A549 treated with RU486 at 1 μM for 4 hours (cell line): ENCODE measurements at places on chromosomes 6 and 20. TPM values are rescaled to one million over a fixed set of nuclear protein-coding genes. Genes with fewer than 3 reads are reported as not detected.

The HCK gene
- 0.08 to 0.13 TPM (median 0.10 TPM) in 4 of 5 replicates, not detected in the other for total RNA-seq

The CPNE5 gene
- total RNA-seq: 0.05 to 0.15 TPM (median 0.08 TPM) in 4 of 5 replicates, not detected in the other

The DCBLD1 gene
- total RNA-seq: 23.3 to 34.7 TPM (median 31.0 TPM) in 5 replicates

The RAD21L1 gene
- total RNA-seq: not detected in 5 replicates

The PTK6 gene
- 1.8 to 3.3 TPM (median 2.4 TPM) in 5 replicates for total RNA-seq

The OR2B6 gene
- 0.20 to 0.21 TPM in 2 of 5 replicates, not detected in the others for total RNA-seq

The SPINT4 gene
- not detected in 5 replicates for total RNA-seq

The LPA gene
- 0.09 to 0.10 TPM in 2 of 5 replicates, not detected in the others for total RNA-seq

The ABHD16A gene
- total RNA-seq: 14.1 to 20.1 TPM (median 18.3 TPM) in 5 replicates

The SPEF1 gene
- 1.5 to 2.1 TPM (median 2.0 TPM) in 5 replicates for total RNA-seq

The POFUT1 gene
- total RNA-seq: 37.2 to 44.1 TPM (median 39.1 TPM) in 5 replicates

The ENPP5 gene
- total RNA-seq: not detected in 5 replicates

The ECHDC1 gene
- total RNA-seq: 35.8 to 65.1 TPM (median 37.6 TPM) in 5 replicates

The FAM184A gene
- total RNA-seq: 0.07 TPM in 1 of 5 replicates, not detected in the others

The FUT9 gene
- total RNA-seq: not detected in 5 replicates

The SIRPG gene
- total RNA-seq: not detected in 5 replicates

The KCNG1 gene
- 13.9 to 24.3 TPM (median 18.1 TPM) in 5 replicates for total RNA-seq

The PEX7 gene
- 4.2 to 5.6 TPM (median 4.9 TPM) in 5 replicates for total RNA-seq

The PCMT1 gene
- 84.5 to 93.1 TPM (median 88.8 TPM) in 5 replicates for total RNA-seq

The PNPLA1 gene
- not detected in 5 replicates for total RNA-seq

The LY6G5B gene
- 3.7 to 6.0 TPM (median 4.3 TPM) in 5 replicates for total RNA-seq

The SSTR4 gene
- 0.07 TPM in 1 of 5 replicates, not detected in the others for total RNA-seq

The NR2E1 gene
- 0.03 TPM in 1 of 5 replicates, not detected in the others for total RNA-seq

The BCAS1 gene
- total RNA-seq: 0.64 to 1.1 TPM (median 0.80 TPM) in 5 replicates
